A549 treated with CpdA at 1 μM for 4 hours (cell line): ENCODE measurements at places on chromosomes 5 and 9. TPM values are rescaled to one million over a fixed set of nuclear protein-coding genes. Genes with fewer than 3 reads are reported as not detected.

Gene CNTNAP3
- 8.7 to 12.3 TPM (median 10.4 TPM) in 5 replicates for total RNA-seq

Gene SOHLH1
- 0.07 to 0.09 TPM in 2 of 5 replicates, not detected in the others for total RNA-seq

Gene TMEM232
- total RNA-seq: 0.10 to 0.35 TPM (median 0.31 TPM) in 3 of 5 replicates, not detected in the others

Gene FANCG
- total RNA-seq: 46.9 to 58.5 TPM (median 56.2 TPM) in 5 replicates

Gene ARHGEF39
- total RNA-seq: 12.3 to 19.6 TPM (median 18.5 TPM) in 5 replicates

Gene MRPL50
- 13.6 to 22.4 TPM (median 16.0 TPM) in 5 replicates for total RNA-seq

Gene SAXO1
- total RNA-seq: not detected in 5 replicates

Gene GBGT1
- 1.6 to 3.0 TPM (median 2.8 TPM) in 5 replicates for total RNA-seq

Gene PLEKHG4B
- total RNA-seq: 0.64 to 0.94 TPM (median 0.69 TPM) in 5 replicates

Gene VLDLR
- total RNA-seq: 17.8 to 24.5 TPM (median 22.4 TPM) in 5 replicates

Gene GLT6D1
- total RNA-seq: not detected in 5 replicates

Gene F2RL2
- 4.9 to 6.8 TPM (median 5.4 TPM) in 5 replicates for total RNA-seq

Gene MTX3
- total RNA-seq: 4.9 to 7.2 TPM (median 5.3 TPM) in 5 replicates

Gene ZNF883
- total RNA-seq: 0.74 to 1.3 TPM (median 0.85 TPM) in 5 replicates

Gene PRPF4
- 59.0 to 62.8 TPM (median 60.4 TPM) in 5 replicates for total RNA-seq

Gene IL5
- not detected in 5 replicates for total RNA-seq

Gene PTGDS
- total RNA-seq: 0.35 to 0.71 TPM (median 0.39 TPM) in 3 of 5 replicates, not detected in the others

Gene PIP5K1B
- total RNA-seq: not detected in 5 replicates

Gene TSLP
- not detected in 5 replicates for total RNA-seq

Gene BARX1
- total RNA-seq: 7.1 to 12.5 TPM (median 11.0 TPM) in 5 replicates

Gene TAS2R1
- not detected in 5 replicates for total RNA-seq

Gene PRR16
- not detected in 5 replicates for total RNA-seq

Gene FOXD4L3
- total RNA-seq: 0.06 to 0.24 TPM (median 0.14 TPM) in 3 of 5 replicates, not detected in the others

Gene C5orf58
- total RNA-seq: not detected in 5 replicates

Gene ZNF618
- 8.7 to 11.4 TPM (median 11.3 TPM) in 5 replicates for total RNA-seq

Gene GAS1
- total RNA-seq: 0.05 to 0.13 TPM (median 0.10 TPM) in 5 replicates
